ENCODE measurements at places on chromosomes 6 and 20.
A peak's percentile ranks its signal among the peaks of the same experiment; 100 is the strongest.

DNA sequence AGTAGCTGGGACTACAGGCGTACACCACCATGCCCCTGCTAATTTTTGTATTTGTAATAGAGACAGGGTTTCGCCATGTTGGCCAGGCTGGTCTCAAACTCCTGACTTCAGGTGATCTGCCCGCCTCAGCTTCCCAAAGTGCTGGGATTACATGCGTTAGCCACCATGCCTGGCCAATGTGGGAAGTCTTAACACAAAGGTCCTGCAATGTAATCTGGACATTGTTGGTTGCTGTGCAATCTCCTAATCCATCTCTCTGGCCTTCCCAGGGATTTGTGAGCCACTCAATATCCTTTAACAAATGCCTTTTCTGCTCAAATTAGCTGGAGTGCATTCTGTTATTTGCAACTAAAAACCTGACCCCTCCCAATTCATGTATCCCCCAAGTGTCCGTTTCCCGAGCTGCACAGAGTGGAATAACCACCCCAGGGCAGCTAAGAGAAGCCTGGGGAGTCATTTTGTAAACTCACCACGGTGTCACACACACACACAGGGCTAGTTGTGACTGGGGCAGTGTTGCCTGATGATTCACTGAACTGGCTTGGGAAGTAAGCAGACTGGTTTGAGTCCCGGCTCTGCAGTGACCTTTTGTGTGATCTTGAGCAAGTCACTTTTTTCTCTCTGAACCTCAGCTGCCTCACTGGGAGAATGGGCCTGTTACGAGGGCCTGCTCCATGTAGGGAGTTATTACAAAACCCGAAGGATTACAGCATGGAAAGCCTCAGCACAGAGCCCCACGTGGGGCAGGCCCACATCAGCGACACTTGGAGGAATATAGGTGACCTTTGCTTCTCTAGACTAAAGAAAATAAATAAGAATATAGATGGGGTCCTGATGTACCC is 152.3 kb downstream of the ZMYND8 start:
- no peak for DNase-seq

GRCh38 chr6:24798740-24799540 is at the start of gene ARMH2:
Gene ARMH2 (minus strand): TSS chr6:24798917. CDS start chr6:24798857, 60 bp downstream.
- no peak for DNase-seq

DNA sequence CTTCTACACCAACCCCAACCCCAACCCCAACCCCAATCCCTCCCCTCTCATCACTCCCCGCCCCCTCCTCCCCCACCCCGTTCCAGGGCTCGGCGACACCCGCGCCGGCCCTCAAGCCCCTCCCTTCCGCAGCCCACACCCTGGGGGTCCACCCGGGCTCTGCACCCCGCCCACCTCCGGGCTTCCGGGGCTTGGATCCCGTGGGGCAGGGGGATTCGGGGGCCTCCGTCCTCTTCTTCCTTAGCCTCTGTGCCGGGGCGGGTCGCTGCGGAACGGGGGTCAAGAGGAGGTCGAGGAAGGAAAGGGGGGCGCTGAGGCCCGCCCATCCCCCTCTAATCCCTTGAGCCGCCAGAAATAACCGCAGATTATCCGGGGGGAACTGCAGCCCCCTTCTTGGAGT is 690 bp downstream of the TULP1 start:
- no peak for DNase-seq

GRCh38 chr6:38822963-38823362 is 107.9 kb downstream of the DNAH8 start:
- no peak for DNase-seq

DNA sequence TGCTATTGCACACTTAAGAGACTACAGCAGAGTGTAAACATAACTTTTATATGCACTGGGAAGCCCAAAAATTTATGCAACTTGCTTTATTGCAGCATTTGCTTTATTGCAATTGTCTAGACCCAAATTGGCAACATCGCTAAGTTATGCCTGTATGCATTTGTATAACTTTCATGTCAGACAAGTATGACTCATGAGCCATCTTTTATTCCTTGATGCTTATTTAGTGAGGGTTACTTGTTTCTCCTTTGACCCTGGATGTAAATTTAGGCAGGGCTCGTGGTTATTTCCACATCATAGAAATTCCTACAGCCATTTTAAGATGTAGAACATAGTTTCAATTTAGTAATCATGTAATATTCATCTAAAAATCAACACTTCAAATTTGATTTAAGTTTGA is 130.3 kb upstream of the LY86 start:
- no peak for DNase-seq

DNA sequence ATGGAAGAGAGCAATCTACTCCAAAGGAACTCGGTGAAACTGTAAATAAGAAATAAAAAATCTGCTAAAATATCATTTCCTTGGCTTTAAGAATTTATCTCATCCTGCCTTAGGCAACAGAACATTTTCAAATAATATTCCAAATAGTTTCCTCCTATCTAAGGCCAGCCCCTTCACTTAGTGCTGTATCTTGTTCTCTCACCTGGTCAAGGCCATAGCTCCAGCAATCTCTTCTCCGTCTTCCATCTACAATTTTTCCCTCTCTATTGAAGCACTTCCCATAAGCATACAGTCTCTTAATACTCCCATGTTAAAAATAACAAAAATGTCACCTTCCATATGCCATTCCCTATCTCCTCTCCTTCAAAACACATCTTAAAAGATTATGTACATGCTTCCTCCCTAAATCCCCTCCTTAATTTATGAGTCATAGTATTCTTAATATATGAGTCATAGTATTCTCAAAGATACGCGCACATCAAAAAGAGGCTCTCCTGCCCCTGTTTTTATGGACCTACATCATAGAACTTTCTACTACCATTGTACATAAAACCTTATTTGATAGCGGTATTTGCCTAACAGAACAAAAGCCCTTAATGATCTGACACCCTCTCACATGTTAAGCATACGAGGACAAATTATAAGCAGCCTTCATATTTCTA is 146.9 kb downstream of the PDE10A start:
- no peak for DNase-seq

GRCh38 chr6:62150048-62150663 is 135.9 kb downstream of the KHDRBS2 start:
- no peak for DNase-seq

GRCh38 chr20:18657575-18657974 is 69.7 kb downstream of the DTD1 start:
- DNase-seq: no peak

GRCh38 chr6:41208439-41209106 is 7.6 kb upstream of the TREML2 start:
- no peak for DNase-seq

DNA sequence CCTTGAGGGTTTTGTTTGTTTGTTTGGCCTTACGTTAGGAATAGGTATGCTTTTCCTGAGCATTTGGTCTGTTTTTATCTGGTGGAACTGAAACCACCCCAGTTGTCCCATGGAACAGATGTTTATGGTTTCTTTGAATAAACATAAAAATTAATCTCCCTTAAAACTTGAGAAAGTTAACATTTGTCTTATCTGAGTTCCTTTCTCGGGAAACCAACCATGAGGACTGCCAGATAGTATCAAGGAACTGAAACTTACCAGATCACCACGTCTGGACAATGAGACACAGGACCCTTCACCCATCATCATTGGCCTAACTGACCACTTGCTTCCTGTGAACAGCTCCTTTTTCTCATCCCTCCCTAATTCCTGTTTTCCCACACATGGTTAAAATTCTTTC is 15.3 kb upstream of the HECA start:
- no peak for DNase-seq

DNA sequence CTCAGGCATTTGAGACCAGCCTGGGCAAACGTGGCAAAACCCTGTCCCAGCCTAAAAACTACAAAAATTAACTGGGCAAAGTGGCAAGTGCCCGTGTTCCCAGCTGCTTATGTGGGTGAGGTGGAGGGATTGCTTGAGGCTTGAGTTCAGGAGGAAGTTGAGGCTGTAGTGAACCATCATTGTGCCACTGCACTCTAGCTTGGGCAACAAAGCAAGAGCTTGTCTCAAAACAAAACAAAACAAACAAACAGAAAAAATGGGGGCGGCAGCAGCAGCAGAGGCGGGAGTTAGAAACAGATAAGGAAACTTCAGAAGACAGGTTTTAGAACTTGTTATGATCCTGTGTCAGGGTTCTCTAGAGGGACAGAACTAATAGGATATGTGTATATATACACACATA is 49.0 kb downstream of the SCAF8 start:
- DNase-seq: no peak

DNA sequence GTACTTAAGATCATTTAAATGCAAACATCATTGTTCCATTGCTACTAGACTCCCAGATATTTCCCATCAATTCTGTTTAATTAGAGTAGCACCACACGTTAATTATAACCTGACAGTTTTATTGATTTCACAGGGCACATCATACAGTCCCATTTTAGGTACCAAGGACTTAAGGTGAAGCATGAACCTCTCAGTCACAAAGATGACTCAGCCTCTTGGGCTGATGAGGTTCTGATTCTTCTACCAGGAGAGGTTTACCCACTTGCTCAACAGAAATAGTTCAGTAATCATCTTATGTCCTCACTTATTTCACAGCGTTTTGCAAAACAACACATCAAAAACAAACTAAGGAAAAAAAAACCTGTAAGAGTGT is 98.5 kb downstream of the HIVEP2 start:
- no peak for DNase-seq

- peak; percentile 24 for DNase-seq
Observed at GRCh38 chr20:37071481-37071911, 24.3 kb downstream of the RBL1 start.

DNA sequence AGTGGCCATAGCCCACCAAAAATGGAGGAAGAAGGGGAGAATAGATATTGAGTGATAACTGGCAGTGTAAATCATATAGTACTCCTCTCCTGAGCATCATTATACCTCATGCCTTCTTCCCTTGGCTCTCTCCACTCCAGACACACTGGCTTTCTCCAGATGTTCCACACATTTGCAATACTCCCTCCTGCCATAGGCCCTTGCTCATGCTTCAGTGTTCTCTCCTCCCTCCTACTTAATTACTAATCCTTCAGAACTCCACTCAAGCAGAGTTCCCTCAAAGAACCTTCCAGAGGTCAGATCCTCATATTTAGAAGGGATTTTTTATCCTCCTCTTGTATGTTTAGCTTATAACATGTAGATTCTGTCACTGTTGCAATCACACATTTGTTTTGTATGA is 279.5 kb upstream of the SUPT3H start:
- no peak for DNase-seq

DNA sequence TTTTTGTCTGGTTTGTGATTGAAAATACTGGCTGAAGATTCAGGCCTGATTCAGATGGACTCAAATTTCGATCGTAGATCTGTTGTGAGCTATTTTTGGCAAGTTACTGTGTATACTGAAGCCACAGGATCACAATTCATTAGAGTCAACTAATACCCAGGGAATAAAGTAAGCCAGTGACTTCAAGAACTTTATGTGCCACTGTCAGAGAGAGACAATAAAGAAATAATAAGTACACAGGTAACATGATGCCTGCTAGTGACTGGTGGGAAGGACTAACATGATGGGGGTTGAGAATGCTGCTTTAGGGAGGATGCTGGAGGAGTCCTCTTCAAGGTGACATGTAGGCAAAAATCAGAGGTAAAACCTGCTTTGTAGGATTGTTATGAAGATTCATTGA is 215.9 kb downstream of the DOK5 start:
- no peak for DNase-seq

- DNase-seq: no peak
Observed at GRCh38 chr6:109224107-109224875, 129.0 kb downstream of the CEP57L1 start.

DNA sequence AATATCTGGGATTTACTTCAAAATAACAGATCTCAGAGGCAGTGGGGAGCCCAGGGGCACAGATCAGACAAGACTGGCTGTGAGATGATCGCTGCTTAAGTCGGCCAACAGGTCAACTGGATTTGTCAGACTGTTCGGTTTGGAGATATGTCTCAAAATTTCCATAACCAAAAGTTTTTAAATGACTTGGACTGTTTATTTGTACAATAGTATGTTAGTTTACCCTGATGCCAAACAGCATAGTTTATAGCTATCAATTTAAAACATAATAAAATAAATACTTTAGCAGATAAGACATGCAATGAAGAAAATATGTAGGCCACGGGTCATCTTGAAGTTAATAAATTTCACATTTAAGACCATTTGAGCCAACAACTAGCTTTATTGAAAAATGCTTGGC is 126.7 kb downstream of the IRF4 start:
- no peak for DNase-seq

DNA sequence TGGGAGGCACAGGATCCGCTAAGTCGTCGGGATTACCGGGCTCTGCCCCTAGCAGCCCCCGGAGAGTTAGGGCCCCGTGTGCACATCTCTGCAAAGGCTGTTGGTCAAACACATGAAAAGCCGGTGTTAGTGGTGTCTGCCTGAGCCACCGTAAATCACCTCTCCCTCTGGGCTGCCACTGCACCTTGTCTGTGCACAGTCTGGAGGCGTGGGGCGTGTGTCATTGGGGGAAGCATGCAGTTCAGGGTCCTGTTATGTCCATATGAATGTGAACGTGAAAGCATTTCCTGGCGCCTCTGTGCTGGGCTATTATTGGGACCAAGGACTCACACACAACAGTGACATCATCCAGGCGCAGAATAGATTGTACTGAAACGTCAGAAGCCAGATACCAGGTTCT is 305.6 kb downstream of the NRN1 start:
- no peak for DNase-seq

GRCh38 chr6:98590136-98590681 is 244.2 kb upstream of the POU3F2 start:
- no peak for DNase-seq

DNA sequence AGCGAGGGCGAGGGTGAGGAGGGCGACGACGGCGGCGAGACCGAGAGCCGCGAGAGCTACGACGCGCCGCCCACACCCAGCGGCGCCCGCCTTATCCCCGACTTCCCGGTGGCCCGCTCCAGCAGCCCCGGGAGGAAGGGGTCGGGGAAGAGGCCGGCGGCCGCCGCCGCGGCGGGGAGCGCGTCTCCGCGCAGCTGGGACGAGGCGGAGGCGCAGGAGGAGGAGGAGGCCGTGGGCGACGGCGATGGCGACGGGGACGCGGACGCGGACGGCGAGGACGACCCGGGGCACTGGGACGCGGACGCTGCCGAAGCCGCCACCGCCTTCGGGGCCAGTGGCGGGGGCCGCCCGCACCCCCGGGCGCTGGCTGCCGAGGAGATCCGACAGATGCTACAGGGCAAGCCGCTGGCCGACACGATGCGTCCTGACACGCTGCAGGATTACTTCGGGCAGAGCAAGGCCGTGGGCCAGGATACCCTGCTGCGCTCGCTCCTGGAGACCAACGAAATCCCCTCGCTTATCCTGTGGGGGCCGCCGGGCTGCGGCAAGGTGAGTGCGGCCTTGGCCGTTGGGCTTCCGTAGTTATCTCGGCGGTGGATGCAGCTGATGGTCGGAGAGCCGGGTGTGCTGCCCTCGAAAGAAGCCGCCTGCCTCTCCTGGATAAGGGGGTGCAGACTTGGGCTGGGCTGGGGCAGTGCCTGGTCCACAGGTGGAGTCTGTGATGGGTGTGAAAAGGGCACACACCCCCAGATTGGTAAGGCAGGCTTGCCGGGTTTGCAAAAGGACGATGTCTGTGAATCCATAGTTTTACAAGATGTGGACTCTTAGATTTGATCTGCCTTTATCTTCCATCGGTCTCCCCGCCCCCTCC is 938 bp downstream of the WRNIP1 start:
- DNase-seq: peak; percentile 13
